Fibroblast of skin of left quadriceps (primary cell): ENCODE measurements at places on chromosomes 3 and 15.

- DNase-seq: peak; percentile 87
These were observed 161.6 kb upstream of the PDZRN3 start for GRCh38 chr3:73786321-73786807.

DNA sequence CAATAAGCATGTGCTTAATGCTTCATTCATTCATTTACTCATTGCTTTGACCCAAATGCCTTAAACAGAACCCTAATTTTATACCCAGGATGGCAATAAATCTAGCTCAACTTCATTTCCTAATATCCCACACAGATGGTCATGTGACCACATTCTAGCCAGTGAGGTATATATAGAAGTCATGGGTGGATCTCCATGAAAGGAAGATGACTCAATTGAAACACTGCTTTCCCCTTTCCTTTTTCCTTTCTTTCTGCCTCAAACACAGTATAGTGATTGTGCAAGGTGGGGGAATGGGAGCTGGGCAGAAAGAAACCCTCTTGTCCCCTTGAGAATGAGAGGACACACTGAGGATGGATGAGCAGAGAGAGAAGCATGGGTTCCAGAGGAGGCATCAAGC is 183.5 kb upstream of the PRICKLE2 start:
- DNase-seq: no peak

DNA sequence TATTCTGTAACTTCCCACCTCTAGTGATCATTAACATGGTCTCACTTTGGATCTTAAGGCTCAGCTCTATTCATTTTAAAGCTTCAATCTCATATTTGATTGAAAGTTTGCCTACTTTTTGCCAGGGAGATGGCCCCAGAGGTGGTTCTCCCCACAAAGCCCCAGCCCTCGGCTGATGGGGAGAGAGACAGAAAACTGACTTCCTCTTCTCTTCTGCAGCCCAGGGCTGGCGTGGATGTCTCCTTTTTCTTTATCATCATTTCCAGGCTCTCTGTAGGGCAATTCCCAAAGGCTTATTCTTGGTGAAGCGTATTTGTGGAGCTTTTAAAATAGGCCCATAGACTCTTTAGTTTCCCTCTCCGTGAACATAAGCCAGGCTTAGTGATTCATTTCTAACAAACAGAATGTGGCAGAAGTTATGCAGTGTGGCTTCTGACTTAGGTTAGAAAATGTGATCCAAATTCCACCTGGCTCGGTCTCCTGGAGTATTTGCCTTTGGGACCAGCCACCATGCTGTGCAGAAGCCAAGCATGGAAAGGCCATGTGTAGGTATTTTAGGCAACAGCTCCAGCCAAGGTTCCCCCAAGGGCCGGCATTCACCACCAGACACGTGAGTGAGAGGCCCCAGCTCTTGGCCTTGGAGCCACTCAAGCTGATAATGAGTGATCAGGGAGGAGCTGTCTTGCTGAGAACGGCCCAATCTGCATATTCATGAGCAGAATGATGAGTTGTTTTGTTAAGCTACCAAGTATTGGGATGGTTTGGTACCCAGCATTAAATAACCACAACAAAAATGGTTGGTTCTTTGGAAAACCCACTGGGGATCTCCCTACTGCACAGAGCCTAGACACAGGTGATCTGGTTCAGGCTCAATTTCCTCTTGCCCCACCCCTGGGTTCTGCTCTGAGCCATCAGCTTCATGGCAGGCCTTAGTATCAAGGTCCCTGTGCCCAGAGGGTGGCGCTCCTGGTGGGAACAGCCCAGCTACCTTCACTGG is 353.2 kb upstream of the PROK2 start:
- no peak for DNase-seq

DNA sequence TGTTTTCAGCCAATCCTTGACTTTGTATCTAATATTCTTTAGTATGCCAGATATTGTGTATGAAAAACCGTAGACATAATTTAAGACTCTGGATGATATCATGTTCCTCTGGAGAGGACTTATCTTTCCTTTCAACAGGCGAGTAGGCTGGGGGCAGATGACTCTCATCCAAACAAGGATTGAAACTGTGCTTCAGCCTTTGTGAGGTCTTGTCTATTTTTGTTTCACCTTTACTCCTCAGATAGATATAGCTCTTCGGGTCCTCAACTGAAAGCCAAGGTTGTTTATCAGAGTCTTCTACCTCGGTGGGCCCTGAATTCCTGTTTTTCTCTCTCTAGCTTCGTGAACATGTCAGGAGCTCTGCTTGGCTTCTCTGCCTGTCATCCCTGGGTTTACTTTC is 66.0 kb downstream of the C3orf20 start:
- DNase-seq: no peak

- DNase-seq: peak; percentile 39
These were observed 47.9 kb downstream of the PIK3CA start for GRCh38 chr3:179196098-179196497.

DNA sequence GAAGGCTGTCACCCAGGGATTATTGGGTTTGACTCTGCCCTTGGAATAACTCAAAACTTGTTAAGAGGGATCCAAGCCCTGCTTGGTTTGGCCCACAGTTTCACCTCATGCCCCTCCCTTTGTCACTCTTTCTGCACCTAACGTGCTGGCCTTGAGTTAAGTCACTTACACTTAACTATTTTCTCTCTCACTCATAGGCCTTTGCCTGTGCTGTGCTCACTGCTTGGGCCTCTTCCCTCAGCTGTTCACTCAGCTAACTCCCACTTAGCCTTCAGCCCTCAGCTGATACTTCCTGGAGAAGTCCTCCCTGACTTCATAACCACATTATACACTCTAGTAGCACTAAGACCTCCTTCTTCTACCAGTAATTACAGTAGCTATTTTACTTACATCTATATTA is 133.3 kb downstream of the CMSS1 start:
- DNase-seq: no peak

GRCh38 chr3:195905970-195906864 is 2.1 kb downstream of the TNK2 start:
- DNase-seq: no peak

DNA sequence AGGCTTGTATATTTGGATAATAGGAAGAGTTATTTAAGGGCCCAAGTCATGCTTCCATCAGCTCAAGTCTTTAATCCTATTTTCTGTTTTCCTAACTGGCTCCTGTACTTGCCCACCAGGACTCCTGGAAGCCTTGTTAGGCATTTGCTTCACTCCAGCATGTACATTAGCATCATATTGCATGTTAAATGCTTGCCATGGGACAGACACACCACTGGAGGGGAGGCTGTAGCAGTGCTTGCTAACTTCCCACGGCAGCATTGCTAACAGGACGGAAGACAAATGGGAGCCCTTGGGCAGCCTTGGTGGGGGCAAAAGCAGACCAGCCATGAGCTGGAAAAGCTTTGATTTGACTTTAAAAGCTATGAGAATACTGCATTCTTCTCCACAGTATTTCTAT is 6.1 kb downstream of the TMOD2 start:
- DNase-seq: no peak

- DNase-seq: no peak
These were observed 116.3 kb downstream of the PDZRN3 start for GRCh38 chr3:73508330-73508954.

- DNase-seq: no peak
These were observed 39.3 kb upstream of the FURIN start for GRCh38 chr15:90829126-90829525.

GRCh38 chr15:41219381-41219780 is 11.2 kb downstream of the EXD1 start:
- DNase-seq: no peak

DNA sequence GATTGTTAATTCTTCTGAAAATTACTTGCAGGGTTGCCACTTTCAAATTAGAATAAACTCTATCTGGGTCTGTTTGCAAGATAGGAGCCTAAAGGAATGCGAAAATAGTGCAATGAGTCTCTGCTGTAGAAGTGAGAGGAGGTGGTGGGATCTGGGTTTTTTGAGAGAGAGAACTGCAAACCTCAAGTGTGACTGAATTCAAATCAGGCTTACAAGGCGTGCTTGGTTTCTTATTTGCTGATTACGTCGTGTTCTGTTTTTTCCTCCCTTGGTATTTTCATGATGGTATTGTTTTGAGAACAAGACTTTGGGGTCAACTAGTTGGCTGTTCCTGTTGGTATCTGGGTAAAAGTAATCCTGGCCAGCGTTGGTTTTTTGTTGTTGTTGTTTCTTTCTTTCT is 490.9 kb upstream of the CFAP20DC start:
- DNase-seq: no peak

GRCh38 chr15:77228828-77229227 is 157.9 kb upstream of the TSPAN3 start:
- no peak for DNase-seq

- peak; percentile 53 for DNase-seq
These were observed 39.1 kb downstream of the KLF13 start for GRCh38 chr15:31365655-31366127.

DNA sequence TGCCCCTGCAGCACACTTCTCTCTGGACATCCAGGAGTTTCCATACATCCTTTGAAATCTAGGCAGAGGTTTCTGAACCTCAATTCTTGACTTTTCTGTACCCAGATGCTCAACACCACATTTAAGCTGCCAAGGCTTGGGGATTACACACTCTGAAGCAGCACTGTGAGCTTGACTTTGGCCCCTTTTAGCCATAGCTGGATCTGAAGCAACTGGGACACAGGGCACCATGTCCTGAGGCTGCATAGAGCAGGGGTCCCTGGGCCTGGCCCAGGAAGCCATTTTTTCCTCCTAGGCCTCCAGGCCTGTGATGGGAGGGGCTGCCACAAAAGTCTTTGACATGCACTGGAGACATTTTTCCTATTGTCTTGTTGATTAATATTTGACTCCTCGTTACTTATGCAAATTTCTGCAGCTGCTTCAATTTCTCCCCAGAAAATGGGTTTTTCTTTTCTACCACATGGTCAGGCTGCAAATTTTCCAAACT is 694.0 kb downstream of the DIPK2A start:
- no peak for DNase-seq

- DNase-seq: no peak
These were observed 2.4 kb downstream of the PARP3 start for GRCh38 chr3:51944451-51945021.

DNA sequence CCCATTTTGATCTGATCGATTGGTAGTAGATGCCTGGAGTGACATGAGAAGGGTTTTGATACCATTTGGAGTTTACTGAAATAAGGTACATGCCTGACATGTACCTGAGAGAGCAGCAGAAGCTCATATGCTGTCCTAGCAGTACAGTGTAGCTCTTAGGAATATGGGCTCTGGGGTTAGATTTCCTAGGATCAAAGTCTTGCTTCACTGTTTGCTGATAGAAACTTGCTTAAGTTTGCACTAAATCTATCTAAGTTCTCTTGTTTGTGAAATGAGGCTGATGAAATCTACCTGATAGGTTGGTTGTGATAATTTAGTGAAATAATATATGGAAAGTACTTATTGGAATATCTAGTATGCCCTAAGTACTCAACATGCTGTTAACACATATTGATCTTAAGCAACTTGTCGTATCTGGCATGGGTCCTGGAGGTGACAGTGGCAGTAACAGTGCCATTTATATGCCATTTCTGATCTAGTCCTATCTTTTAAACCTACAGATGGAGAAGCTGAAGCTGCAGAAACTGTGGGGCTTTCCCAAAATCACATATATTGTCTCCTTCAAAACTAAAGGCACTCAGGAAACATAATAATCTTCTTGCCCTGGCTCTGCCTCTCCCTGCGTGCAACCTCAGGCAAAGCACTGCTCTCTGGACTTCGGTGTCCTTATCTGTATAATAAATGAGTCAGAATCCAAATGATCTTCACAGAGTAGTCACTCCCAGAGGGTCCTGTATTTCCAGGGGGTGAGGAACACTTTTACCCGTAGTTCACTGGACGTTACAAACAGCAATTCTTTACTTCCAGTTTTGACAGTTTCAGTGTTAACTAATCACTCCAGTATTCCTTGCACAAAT is 223.6 kb upstream of the SETMAR start:
- DNase-seq: no peak

DNA sequence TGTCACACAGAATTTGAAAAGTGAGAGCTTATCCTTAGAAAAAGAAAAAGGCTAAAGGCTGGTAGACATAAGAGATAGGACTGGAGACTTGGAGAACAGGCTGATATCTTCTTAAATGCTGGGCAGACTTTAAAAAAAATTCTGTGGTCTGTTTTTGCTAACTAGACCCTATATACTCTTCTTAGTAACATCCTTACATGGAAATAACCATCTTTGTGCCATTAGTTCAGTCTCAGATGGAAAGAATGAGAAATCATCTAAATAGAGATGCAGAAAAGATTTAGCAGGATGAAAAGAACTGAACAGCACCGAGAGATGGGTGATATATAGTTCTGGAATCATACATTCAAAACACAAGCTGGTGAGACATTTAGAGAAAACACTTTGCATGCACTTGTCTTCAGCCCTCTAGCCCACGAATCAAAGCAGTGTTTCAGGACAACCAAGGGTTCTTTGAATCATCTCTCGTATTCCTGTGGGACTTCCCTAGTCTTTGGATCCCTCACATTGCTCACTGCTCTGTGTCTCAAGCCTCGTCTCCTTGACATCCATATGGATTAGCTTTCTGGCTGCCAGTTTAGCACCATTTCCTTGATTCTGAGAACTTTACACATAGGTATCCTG is 93.0 kb upstream of the LYSMD4 start:
- DNase-seq: no peak

GRCh38 chr3:58965865-58966264 is 84.0 kb downstream of the CFAP20DC start:
- DNase-seq: peak; percentile 36

GRCh38 chr15:84616235-84616634 is 15.4 kb downstream of the ZSCAN2 start:
- DNase-seq: no peak

DNA sequence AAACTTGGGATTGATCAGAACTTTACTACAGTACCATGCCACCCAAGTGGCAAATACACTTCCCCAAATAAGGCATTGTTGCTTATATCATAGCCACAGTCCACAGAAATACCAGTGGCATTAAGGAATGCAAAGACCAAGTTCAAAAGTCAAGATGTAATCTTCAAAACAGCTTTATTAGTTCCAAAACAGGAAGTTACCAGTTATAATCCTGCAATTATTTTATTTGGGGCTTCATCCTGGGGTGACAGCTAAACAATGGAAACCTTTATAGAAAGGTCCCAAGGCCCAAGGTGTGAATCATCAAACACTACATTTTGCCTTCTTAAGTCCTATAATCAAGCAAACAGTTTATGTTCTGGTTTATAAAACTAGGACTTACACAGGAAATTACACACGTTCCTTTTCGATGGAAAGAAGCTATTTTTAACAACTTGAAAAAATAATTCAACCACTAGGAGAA is 30.3 kb upstream of the RNF7 start:
- peak; percentile 36 for DNase-seq

GRCh38 chr3:56761023-56761422 is 40.7 kb downstream of the ARHGEF3 start:
- no peak for DNase-seq

GRCh38 chr15:45714590-45715488 is 80.0 kb downstream of the SQOR start:
- peak; percentile 40 for DNase-seq

- peak; percentile 49 for DNase-seq
These were observed 129.6 kb downstream of the FMN1 start for GRCh38 chr15:33064878-33065277.

GRCh38 chr15:90306560-90306959 is 41.1 kb downstream of the NGRN start:
- DNase-seq: no peak

GRCh38 chr3:40523781-40524180 is 979 bp upstream of the ZNF621 start:
- no peak for DNase-seq
